ENCODE measurements at places on chromosomes 3 and 15.

DNA sequence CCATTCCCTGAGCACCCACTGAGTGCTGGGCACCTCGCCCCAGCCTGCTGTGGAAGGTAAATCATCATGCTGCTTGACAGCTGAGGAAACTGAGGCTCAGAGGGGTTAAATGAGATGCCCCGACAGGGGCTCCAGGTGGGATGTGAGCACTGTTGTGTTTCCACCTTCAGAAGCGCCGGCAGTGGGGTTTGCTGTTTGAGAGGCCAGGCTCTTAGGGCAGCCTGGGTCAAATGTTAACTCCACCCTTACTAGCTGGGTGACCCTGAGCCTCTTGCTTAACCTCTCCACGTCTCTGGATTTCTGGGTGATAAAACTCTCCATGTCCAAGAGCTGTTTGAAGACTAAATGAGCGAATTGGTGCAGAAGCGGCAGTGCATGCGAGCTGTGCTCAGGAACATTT, 43.1 kb downstream of the FAM3D start:
- DNase-seq = no peak

- no peak for DNase-seq
Measured at GRCh38 chr15:91308855-91309254, 208.8 kb downstream of the SV2B start.

DNA sequence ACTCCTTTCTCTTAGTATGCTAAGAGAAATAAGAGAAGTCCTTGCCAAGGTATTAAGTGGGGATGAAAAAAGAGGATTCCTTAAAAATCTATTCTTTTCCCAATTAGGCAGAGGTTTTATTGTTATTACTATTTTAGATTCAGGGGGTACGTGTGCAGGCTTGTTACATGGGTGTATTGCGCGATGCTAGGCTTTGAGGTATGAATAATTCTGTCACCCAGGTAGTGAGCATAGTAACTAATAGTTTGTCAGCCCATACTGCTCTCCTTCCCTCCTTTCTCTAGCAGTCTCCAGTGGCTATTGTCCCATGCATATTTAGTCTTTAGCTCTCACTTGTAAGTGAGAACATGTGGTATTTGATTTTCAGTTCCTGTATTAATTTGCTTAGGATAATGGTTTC, 83.9 kb downstream of the LEKR1 start:
- no peak for DNase-seq

DNA sequence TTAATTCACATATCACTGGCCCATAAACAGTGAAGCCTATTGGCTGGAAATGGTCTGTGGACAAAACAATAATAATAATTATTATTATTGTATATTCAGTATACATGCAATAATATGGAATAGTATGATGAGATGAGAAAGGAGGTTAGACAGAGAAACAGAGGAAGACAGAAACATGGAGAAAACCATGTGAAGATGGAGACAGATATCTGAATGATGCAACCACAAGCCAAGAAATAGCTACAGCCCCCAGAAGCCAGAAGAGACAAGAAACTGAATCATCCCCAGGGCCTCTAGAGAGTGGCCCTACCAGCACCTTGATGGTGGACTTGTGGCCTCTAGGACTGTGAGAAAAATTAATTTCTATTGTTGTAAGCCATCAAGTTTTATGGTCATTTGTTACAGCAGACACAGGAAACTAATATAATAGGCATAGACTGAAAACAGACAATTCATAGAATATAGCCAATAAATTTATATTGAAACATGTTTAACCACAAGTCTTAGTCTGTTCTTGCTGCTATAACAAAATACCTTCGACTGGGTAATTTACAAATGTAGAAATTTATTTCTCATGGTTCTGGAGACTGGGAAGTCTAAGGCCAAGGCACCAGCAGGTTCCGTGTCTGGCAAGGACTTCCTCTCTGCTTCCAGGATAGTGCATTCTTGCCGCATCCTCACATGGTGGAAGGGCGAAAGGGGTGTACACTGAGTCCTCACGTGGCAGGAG, 31.6 kb downstream of the MCF2L2 start:
- DNase-seq = no peak

GRCh38 chr15:85329561-85330422, 50.6 kb upstream of the AKAP13 start:
- DNase-seq = no peak

- peak; percentile 14 for DNase-seq
Measured at GRCh38 chr3:157683668-157684067, 180.5 kb upstream of the VEPH1 start.

GRCh38 chr3:17478673-17479072, 263.8 kb downstream of the TBC1D5 start:
- DNase-seq = no peak

GRCh38 chr3:119555309-119555735, 4.1 kb downstream of the CD80 start:
- DNase-seq = no peak

DNA sequence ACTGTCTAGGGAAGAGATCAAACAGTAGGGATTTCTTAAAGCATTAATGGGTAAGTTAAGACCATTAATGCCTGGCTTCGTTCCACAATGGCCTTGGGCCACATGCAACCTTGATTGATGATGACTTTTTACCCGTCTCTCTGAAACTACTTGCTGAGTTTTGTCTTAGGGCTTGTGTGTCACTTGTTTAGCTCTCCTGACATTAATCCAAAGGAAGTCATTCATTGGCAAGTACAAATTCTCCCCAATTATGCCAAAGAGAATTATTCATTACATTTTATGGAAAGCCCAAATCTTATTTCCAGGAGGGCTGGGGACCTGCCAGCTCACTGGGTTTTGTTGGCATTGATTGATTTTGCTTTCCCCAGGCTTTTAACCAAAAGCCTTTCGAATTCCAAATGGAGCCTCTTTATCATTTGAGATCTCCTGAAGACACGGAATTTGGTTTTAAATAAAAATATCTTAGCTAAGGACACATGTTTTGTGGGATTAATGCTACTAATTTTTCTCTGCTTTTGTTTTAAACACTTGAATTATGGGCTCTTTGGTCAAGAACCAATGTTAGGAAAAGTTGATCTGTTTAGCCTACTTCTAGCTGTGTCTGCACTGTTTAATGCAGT, 40.7 kb downstream of the SERPINI1 start:
- DNase-seq = no peak

DNA sequence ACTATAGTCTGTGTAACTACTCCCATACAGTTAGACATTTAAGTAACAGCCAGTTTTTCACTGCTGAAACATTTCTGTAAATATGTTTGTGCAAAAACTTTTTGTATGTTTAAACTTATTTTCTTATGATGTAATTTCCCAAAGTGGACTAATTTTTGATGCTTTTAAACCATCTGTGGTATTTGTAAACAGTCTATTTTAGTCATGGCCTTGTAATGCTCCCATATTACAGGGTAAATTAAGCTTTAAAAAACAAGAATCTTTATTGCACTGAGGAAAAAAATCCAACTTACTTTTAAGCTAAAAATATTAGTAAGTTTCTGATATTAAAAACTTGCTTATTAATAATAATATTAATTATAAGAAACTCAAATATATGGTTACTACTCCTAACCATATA, 13.5 kb downstream of the CCDC14 start:
- DNase-seq = no peak

DNA sequence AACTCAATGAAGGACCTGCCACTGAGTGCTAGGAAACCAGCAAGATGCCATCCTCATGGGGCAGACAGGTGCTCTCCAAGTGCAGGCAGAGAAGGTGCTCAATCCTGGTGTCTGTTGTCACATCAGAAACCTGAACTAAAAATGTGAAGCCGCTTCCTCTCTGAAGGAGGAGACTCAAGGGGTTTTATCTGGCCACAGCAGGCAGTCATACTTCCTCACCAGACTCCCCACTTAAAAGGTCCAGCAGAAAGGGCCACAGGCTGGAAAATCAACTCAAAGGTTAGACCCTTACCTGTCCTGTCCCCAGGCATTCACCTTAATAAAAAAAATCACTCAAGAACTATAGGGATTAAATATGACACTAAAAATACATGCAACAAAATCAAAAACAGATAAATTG, 4.8 kb downstream of the CCDC12 start:
- no peak for DNase-seq

- peak; percentile 72 for DNase-seq
Measured at GRCh38 chr3:134704556-134704955, 53.7 kb upstream of the KY start.

GRCh38 chr3:23219552-23219951, 16.4 kb downstream of the UBE2E2 start:
- no peak for DNase-seq

GRCh38 chr3:150252462-150252861, 155.6 kb upstream of the TSC22D2 start:
- DNase-seq = no peak

- no peak for DNase-seq
Measured at GRCh38 chr3:43362183-43362582, 75.8 kb downstream of the SNRK start.

- DNase-seq = no peak
Measured at GRCh38 chr3:26368312-26368711, 254.3 kb upstream of the LRRC3B start.

DNA sequence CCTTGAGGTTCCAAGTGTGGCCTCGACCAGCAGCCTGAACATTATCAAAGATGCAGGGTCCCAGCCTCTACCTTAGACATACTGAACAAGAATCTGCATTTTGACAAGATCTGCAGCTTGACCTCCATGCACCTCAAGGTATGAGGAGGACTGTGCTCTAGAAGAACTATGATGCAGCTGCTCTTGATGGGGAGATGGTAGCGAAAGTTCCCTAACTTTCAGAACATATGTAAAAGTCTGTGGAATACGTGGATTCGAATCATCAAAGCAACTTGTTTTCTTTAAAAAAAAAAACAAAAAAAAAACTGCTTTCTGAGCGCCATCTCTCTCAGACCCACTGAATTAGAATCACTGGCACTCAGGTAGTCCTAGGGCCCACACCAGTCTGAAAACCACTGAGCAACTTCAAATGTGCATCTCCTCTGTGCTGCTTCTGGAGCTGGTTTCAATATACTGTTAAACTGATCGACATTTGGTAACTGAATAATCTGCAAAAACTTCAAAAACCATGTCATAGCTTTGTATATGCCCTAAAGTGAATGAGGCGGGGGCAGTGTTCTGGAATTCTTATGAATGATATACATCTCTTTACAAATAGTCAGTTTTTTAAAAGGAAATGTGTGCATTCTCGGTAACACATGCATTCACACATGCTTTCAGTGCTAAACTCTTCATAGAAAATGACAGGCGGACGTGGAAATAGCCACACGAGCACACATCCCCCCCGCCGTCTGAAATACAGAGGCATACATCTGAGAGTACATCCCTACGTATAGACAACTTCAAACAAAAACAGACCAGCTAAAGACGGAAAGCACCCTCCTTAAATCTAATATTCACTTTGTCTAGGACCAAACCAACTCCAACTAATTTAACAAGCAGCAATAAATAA, 128.8 kb downstream of the FOXP1 start:
- DNase-seq = no peak

GRCh38 chr3:71341721-71342120, 241.8 kb downstream of the FOXP1 start:
- no peak for DNase-seq

Data from NCI-H345 (cell line).